H9 (cell line): ENCODE measurements at places on chromosomes 3 and 15.
A peak's percentile ranks its signal among the peaks of the same experiment; 100 is the strongest.

DNA sequence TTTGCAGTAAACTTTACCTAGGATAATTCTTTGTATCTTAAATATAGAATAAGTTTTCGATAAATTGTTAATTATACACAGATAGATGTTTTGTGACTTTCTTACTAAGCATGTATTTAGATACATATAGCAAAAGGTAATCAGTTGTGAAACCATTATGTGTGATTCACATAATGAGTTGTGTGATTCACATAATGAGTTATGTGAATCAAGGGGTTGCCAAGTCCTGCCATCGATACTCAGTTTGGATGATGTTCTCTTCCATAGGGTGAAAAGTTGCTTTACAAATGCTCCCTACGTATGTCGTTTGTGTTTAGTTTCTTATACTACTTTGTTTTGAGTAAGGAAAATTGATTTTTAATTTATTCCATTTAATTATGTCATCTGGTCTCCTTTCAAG, 682.1 kb downstream of the MECOM start:
- DNase-seq = no peak

DNA sequence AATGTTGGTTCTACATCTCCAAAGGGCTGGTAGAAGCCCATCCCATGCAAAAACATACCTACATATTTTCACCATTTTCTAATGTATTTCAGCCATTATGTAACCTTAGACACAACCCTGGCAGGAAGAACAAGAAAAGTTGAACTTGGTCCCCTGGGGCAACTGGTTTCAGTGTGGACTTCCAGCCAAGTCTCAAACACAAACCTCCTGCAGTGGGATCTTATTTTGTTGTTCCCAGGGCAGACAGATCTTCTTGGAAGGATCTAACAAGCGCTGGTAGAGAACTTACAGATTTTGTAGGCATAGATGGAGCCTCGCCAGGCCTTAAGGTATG, 96.3 kb downstream of the ADAMTS17 start:
- no peak for DNase-seq

DNA sequence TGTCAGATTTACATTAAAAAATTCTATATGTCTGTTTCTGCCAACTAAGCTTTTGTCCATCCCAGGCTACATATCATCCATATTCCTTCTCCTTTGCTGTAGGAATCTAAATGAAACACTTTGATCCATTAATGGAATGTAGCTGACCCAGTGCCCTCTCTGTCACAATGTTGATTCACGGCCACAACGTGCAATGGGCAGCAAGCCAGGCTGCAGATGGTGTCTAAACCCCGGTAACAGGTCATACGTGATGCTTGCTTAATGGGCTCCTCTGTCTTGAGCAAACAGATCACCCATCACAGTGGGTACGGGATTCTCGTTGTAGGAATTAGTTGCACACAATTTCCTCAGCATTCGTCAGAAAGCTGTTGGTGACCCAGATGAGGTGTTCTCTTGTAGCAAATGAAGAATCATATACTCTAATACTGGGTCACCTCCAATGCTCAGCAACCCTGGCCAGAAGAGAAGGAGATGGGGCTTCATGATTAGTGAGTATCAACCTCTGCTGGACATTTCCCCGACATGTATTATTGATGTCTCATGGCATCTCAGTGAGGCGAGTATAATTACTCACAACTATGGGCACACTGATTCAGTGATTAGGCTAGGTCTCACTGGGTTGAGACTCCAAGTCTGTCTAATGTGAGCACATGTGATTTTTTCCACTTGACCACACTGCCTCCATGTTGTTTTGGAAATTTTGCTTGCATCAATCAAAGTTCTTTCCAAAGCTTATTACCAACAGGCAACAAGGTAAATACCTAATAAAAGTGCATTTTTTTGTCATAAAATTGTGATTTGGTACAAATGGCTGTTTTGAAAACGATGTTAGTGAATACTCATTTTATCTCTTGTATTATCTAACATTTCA, 12.9 kb upstream of the DCBLD2 start:
- DNase-seq = no peak

GRCh38 chr3:88003115-88003755, 55.6 kb downstream of the CGGBP1 start:
- DNase-seq = no peak

GRCh38 chr3:4693620-4694019, 200.5 kb downstream of the ITPR1 start:
- no peak for DNase-seq

- DNase-seq = peak; percentile 23
Observed at GRCh38 chr3:133938770-133939462, 43.2 kb upstream of the RAB6B start.

- no peak for DNase-seq
Observed at GRCh38 chr15:93040288-93041158, 48.5 kb downstream of the RGMA start.

- DNase-seq = no peak
Observed at GRCh38 chr15:50009634-50010033, 109.4 kb downstream of the ATP8B4 start.

GRCh38 chr3:71341721-71342120, 241.8 kb downstream of the FOXP1 start:
- DNase-seq = no peak

- DNase-seq = no peak
Observed at GRCh38 chr3:188253800-188254452, 100.0 kb downstream of the LPP start.

- no peak for DNase-seq
Observed at GRCh38 chr15:25683911-25684310, 179.2 kb downstream of the ATP10A start.

DNA sequence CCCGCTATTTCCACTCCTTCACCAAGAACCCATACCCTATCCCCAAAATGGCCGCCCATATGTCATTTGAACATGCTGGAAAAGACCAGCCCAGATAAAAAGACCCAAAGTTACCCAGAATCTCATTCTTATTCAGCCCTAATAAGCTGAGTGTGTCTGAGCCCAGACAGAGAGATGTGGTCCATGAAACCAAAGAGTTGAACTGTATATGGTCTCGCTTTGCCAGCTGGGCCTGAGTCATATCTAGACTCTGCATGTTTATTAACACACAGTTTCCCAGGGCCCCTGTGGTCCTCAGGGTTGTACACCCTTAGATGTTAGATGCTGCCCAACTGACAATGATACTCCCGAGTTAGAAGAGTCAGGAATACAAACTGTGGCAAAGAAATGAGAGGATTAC, 201.9 kb upstream of the STRIT1 start:
- no peak for DNase-seq

- no peak for DNase-seq
Observed at GRCh38 chr3:158808697-158809096, 6.8 kb downstream of the MFSD1 start.

DNA sequence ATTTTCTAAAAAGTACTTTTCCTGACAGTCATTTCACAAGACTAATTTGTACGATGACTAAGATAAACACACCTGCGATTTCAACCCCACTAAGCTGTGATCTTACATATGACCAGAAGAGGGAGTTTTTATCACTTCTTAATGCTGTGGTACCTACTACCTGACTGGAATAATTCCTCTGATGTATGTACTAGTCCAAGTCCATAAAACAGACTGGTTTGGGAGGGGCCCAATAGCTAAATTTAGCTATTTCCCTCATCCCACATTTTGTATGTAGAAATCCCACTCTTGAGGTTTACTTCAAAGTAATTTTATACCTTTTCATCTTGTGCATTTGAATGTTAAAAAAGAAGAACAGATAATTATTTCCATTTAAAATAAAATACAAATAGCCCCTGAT, 49.7 kb upstream of the SCAANT1 start:
- no peak for DNase-seq

- DNase-seq = peak; percentile 31
Observed at GRCh38 chr3:107981471-107982111, 109.2 kb downstream of the CD47 start.

DNA sequence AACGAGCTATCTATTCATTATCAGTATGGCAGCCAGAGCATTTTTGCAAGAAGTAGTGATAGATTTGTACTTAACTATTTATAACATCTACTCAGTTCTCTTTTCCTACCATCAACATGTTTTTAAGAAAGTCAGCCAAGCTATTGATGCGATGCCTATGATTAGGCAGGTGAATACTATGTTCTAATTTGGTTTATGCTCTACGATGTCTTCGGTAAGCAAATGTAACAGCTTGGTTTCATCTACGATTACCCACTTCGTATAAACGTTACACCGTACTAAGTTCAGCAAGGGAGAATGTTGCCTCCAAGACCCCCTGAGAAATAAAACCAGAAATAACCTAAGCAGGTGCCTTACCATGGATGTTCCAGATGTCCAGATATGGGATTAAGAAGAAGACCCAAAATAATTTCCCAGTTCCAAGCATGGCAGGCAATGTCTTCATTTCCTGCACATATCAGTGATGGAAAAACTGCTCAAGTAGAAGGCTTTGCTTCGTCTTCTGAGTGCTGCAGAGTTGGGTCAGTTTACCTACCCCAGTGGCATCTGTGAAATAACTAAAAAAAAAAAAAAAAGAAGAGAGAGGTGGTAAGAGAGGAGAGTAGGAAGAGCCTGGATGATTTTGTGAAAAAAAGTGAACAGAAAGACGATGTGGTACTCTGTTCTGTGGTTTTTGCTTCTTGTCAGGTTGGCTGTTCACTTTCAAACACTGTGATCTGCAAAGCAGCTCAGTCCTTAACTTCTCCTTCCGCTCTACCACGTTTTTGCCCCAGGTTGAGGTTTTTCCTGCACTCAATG, at the start of gene BTLA:
BTLA (minus strand) TSS at position 559 of the 798 bp plus-strand sequence; CDS start at position 445, 114 bp downstream.
- DNase-seq = no peak

GRCh38 chr15:69713726-69714559, 261.3 kb downstream of the RPLP1 start:
- DNase-seq = no peak

- DNase-seq = no peak
Observed at GRCh38 chr15:79978655-79979514, 7.9 kb upstream of the BCL2A1 start.

DNA sequence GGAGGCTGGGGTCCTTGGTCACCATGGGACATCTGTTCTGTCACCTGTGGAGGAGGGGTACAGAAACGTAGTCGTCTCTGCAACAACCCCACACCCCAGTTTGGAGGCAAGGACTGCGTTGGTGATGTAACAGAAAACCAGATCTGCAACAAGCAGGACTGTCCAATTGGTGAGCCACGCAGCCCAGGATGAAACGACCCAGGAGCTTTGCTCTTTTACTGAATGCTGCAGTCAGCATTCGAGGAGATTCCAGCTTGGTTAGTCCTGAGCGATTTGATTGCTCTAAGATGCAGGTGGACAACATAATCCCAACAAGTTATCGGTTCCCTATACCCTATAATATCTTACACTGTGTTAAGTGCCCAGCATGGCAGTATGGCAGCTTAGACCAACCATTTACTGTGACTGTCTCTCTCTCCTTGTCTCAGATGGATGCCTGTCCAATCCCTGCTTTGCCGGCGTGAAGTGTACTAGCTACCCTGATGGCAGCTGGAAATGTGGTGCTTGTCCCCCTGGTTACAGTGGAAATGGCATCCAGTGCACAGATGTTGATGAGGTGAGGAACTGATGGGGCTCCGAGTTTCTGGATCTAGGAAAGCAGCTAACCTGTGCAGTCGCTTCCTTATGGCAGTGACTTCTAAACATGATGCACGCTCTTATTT, 7.8 kb downstream of the THBS1 start:
- DNase-seq = no peak

GRCh38 chr3:115254492-115255196, 107.6 kb upstream of the ZBTB20 start:
- peak; percentile 57 for DNase-seq

GRCh38 chr15:72339777-72340177, 19.8 kb upstream of the CELF6 start:
- DNase-seq = no peak

DNA sequence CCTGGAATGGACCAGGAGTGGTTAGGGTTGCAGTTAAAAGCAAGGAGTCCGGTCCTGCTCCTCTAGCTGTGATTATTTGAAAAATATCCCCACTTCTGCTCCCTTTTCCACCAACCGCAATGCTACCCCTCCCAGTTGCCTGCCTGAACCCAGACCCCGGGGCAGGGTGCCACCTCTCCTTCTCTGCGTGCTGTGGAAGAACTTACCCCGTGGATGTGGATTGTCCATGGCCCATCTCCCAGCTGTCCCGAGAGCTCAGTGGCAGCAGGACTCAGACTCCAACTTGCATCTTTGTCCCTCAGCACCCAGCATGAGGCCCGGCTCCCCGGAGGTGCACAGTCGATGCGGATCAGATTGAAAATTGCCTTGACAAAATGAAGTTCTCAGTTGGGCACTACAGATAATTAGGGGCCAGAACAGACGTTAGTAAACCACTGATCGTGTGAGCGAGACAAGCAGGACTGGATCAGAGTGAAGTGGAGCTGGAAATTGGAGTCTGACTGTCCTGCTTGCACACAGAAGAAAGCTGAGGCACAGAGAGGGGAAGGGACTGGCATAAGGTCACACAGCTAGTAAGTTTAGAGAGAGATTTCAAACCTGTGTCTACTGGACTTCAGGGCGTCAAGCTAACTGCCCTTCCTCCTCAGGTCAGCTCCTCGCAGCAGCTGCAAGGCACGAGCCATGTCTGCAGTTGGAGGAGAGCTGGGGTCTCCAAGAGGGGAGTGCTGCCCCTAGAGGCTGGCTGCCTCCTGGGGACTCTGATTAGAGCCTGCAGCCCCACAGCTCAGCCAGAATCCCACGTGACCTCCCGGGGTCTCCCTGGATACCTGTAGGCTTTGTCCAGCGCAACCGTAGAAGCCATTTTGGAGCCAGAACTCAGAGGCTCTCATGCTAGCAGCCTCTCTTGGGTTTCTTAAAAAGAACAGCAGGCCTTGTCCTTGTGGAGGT, 14.7 kb downstream of the SLC6A1 start:
- peak; percentile 86 for DNase-seq
